ENCODE measurements at places on chromosomes 4 and X.
A peak's percentile ranks its signal among the peaks of the same experiment; 100 is the strongest.

DNA sequence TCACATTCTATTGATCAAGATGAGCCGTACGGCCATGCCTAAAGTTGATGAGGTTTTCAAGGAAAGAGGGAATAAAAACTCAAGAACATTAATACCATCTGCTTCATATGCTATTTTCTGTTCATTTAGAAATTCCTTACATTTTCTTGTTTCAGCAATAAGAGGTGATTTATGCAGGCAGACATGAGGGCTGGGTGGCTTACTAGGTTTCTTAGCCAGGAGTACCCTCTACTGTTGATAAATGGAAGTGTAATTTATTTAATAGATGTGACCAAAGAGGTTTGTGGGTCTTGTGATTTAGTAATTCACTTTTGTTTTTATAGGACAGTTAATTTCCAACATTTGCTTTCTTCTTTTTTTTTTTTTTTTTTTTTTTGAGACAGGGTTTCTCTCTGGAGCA is 6.4 kb upstream of the SMIM9 start:
- no peak for DNase-seq

DNA sequence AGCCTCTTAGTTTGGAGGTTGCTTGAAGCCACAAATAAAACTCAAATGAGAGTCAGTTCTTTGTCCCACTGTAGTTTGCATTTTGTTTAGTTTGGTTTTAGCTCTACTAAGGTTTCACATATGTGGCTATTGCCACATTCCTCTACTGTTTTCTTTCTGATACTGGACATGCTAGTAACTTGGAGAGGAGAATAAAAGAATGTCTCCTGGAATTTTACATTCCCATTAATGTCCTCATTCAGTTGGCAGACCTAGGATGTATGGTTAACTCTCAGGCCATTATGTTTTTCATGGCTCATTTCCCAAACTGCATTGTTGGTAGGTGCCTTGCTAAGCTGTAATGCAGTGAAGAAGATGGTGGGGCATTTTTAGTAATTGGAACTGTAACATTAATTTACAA is 29.9 kb downstream of the UPRT start:
- DNase-seq: no peak

DNA sequence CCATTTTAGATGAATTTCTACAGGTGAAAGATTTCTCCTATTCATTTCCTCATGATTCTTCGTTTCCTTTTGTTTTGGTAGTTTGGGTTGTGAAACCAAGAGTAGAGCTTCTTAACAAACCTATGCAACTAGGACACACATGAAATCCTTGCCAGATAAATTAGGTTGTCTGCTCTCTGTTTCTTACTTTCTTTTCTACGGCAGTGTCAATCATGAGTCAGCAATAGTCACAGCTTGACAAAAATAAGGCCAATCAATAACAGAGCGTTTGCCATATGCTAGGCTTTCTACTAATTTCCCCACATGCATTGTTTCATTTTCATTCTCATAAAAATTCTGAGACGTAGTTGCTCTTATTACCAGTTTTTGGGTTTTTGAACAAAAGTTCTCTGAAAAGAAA is 20.3 kb downstream of the CLRN2 start:
- DNase-seq: no peak

DNA sequence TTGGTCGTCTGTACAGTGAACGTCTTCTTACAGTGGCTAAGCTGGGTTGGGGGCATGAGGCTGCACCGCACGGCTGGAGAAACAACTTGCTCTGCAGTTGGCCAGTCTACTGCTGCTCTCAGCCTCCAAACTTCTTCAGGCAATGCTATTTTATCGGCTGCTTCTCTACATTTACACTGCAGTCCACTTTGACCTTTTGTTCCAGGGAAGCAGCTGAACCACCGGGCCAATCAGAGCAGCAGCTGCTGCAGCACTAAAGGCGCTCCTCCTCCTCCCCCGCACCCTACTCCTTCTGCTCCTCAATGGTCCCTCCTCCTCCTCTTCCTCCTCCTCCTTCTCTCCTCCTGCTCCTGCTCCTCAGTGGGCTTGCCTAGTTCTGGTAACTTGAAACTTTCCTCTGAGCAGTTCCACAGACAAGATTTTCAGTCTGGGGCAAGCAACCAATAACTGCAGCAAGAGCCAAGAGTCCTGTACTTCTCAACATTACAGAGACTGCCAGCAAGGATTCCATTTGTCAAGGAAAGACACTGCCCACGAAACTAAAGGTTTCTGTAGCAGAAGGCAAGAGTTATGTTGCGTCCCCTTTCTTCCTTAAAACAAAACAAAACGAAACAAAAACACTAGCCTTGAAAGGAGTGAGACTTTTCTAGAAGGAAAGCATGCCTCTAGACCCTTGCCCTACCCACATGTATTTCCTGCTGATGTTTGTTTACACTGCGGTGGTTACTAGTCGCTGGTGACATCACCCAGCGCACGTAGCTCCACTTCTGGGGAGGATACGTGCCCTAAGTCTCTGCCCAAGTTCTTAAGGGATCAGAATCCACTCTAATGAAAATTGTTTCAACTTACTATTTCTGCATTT is 125.7 kb upstream of the NAP1L5 start:
- peak; percentile 38 for DNase-seq
